Activated effector memory CD4-positive, alpha-beta T cell treated with Interleukin-2 at 50 U/mL for 16 hours (primary cell): ENCODE measurements at places on chromosomes 4 and X.

DNA sequence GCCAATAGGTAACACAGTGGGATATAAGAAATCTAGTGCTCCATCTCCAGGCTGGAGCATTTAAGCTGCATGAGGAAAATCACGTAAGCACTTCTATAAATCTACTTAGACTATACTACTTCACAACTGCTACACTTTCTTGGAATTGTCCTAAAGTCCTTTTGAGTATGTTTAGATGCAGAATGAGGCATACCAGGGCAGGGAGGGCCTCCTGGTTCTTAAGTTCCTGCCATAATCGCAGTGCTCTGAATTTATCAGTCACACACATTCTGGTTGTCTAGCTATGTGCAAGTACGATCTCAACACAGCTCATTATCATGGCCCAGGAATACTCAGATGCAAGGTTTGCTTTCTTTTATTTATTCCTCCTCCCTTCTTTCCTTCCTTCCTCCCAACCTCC, 130.3 kb downstream of the GUCY2F start:
- DNase-seq, result no peak

GRCh38 chr4:155411546-155411945, 34.8 kb upstream of the MAP9 start:
- no peak for DNase-seq

GRCh38 chrX:38515291-38515690, 46.1 kb upstream of the TSPAN7 start:
- DNase-seq, result no peak

DNA sequence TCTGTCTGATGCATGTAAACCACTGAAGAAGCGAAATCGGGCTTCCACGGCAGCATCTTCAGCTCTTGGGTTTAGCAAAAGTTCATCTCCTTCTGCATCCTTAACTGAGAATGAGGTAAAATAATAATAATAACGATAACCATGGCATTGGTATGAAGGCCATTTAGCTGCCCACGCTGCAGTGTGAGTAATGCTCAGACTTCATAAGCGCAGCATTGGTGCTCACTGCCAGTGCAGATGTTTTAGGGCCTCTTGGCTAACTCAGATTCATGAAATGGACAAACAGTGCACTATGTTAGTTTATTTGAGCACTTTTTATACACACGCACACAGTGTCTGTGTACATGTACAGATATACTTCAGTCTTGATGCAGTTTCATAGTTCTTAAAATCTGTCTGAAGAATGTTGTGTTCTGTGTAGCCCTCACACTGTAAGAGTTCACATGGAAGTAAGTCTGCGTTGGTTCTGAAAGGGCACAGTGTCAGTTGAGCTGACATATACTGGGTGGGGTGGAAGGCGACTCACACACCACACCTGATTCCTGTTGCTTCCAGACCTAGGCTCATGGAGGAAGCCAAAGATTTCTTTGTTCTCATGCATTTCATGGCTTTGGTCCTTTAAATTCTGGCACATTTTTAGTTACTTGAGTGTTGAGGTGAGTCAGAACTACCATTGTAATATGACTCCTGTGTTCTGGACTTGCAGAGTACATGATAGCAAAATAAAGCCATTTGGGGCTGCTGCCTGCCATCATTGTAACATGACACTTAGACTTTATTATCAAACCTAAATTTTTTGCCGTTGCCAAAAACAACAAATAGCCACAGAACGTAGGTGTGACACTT, 68.7 kb downstream of the NSD2 start:
- no peak for DNase-seq

DNA sequence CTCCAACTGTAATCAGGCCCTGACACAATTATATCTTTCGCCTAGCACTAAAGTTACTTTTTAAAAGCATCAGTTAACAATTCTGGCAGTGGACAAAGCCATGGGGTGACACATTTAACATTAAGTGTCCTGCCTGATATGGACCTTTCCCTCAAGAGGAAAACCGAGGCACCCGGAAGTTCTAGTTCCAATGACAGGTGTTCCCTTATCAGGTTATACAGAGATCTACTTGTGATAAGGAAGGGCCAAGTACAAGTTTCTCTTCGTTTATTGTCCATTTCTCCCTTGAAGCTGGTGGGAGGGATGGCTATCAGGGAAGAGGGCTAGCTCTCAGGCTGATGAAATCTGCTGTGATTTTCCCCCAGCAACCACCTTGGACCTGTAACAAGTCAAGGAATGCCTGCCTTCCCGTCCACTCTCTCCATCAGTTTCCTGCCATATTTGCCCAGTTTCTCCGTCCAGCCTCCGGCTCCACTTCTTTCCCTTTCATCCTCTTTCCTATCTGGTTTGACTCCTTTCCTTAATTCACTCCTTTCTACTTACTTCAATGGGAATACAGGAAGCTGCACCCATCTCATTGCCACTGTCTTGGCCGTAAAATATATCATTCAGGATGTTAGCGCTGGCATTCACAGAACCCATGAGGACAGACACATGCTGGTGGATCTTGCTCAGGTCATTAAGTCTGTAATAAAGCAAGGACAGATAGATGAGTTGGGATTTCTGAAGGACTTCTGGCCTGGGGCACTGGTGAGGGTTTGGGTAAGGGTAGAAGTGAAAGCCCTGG, 95.0 kb downstream of the DGKK start:
- DNase-seq, result no peak

- DNase-seq, result no peak
Observed at GRCh38 chr4:62145276-62145675, 945.1 kb downstream of the ADGRL3 start.

DNA sequence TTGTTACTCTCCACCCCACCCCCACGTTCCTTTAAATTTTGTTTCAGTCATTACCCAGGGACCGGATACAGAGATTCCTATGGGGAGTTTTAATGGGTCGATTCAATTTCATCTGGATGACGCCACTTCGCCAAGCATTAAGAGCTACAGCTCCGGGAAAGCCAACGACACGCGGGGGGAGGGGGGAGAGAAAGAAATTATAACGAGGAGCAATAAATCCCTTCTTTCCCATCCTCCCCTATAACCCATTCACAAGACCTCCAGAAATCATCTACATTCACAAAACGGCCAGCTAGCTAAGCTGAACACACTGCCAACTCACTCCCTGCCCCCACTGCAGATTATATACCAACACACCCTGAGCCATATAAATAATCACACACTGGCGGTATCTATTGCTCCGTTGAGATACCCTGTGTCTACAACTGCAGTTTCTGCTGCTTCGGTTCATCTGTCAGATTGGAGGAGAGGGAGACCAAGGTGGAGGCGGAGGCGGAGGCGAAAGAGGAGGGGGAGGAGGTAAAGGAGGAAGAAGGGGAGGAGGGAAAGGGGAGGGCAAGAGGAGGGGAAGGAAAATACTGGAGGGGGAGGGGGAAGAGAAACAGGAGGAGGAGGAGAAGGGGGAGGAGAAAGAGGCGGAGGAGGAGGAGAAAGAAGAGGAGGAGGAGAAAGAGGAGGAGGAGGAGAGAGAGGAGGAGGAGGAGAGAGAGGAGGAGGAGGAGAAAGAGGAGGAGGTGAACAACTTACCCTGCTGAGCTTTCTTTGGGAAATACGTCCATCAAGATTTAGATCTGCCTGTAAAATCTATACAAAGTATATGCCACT, 113.9 kb upstream of the VAMP7 start:
- no peak for DNase-seq
